ENCODE measurements at places on chromosomes 2 and 18.

- no peak for DNase-seq
Observed at GRCh38 chr2:233037078-233037477, 4.6 kb downstream of the NEU2 start.

- no peak for DNase-seq
Observed at GRCh38 chr2:234047361-234047760, 3.1 kb upstream of the SPP2 start.

- DNase-seq: no peak
Observed at GRCh38 chr2:233369897-233370685, 15.8 kb downstream of the DGKD start.

GRCh38 chr18:1014509-1014908 is 109.8 kb downstream of the ADCYAP1 start:
- no peak for DNase-seq

DNA sequence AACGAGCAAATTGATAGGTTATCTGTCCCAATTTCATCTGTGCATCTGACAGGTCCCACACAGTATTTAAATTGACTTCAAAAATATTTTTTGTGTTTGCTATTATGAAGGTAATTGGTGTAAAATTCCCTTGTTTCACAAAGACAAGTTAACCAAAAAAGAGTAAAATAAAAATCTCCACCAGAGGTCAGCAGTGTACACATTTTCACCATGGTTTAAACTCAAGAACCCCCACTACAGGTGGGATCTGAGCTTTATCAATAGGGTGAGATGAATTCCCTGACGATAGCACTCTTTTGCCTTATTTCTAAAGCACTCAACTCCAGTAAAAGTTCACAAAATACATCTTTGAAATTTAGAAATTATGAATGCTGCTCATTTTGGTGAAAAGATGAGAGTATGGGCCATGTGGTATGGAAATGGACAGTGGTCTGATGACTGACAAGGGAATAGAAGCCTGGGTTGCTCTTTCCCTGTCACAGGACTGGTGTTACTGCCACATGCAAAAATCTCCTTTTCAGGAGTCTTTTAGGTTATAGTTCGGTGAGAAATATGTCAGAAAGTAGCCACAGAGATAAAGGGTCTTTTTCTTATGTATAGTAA is 68.0 kb downstream of the SERPINB8 start:
- DNase-seq: peak; percentile 54

GRCh38 chr2:30113617-30114293 is 33.1 kb upstream of the YPEL5 start:
- DNase-seq: no peak
